ENCODE measurements at places on chromosomes 5 and 9.

DNA sequence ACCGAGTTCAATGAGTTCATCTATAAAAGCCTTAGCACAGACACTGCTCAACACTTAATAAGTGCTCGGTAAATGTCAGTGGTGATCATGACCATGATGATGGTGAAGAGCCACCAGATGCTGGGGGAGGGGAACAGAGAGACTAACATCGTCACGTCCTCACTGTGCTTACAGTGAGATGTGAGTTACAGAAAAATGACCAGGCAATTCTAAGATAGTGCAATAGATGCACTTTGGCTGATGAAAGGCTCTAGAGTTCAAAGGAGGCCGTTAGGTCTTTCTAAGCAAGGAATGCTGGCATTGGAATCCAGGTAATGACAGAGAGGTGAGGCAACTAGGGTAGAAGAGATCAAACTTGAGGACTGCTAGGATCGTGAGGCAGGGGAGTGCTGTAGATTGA, 36.7 kb downstream of the ARL15 start:
- ATAC-seq = no peak

- no peak for ATAC-seq
These were observed 3.9 kb downstream of the FNIP1 start for GRCh38 chr5:131792896-131793295.

- no peak for ATAC-seq
These were observed 153.5 kb upstream of the STK32A start for GRCh38 chr5:147081311-147081764.

DNA sequence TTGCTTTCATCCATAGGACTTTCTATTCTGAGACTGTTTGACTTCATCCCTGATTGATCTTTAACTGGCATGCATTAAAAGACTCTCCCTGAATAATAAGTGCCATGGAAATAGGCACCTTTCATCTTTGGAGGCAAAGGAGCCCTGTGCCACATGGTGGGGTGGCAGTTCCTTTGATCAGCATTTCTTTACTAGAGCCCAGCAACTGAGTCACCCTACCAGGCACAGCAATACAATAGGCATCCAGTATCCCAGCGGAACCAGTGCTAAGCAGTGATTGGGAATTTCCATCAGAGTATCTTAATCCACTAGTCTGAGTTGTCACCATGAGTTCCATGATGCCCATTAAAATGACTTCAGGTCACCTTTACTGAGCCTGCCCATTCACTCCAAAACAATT, 476.1 kb upstream of the MPDZ start:
- no peak for ATAC-seq

DNA sequence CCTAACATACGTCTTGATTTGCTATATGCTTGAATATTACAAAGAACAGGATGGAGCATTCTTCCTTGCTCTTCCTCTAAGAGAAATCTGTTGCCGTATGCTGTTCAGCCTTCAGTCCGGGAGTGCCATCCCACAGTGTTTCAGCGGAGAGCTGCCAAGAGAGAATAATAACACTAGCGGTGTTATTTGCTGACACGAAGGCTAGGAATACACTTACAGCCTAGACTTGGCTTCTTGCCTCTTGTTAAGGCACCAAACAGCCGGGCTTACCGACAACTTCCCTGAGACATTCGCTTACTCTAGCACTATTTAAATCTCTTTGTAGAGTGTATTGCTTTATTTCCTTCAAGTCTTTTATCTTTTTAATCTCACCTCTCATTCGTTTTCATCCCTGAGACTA, 31.4 kb downstream of the KCTD16 start:
- no peak for ATAC-seq

- ATAC-seq = no peak
These were observed 47.2 kb upstream of the LIFR start for GRCh38 chr5:38603691-38604090.

DNA sequence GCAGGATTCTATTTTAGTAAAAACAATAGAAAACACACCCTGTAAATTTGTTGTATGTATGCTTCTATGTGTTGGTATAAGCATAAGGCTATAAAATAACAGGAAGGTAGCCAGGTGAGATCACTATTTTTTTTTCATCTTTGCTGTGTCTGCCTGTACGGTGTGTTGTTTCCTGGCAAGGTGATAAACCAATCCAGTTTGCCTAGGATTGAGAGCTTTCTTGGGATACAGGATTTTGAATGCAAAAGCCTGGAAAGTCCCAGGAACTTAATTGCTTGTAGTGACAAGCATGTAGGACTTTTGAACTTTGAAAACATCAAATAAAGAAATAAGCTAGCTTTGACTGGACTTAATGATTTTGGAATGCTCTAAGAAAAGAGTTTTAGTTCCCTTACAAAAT, 83.3 kb upstream of the RORB start:
- no peak for ATAC-seq

DNA sequence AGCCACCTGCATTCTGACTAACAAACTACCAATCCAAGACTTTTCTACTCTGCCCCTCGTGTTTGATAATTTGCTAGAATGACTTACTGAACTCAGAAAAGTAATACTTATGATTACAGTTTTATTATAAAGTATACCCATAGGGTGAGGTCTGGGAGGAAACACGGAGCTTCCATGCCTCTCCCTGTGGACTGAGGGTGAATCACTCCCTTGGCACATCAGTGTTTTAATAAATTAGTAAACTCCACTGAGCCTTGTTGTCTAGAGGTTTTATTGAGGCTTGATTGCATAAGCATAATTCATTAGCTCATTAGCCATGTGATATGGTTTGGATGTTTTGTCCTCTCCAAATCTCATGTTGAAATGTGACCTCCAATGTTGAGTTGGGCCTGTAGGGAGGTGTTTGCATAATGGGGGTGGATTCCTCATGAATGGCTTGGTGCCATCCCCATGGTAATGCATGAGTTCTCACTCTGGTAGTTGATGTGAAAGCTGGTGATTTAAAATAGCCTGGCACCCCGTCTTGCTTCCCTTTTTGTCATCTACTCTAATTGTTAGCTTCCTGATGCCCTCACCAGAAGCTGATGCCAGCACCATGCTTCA, 233.6 kb upstream of the TRPC7 start:
- ATAC-seq = no peak

- peak; percentile 53 for ATAC-seq
These were observed 8.2 kb downstream of the COL27A1 start for GRCh38 chr9:114163517-114163951.

DNA sequence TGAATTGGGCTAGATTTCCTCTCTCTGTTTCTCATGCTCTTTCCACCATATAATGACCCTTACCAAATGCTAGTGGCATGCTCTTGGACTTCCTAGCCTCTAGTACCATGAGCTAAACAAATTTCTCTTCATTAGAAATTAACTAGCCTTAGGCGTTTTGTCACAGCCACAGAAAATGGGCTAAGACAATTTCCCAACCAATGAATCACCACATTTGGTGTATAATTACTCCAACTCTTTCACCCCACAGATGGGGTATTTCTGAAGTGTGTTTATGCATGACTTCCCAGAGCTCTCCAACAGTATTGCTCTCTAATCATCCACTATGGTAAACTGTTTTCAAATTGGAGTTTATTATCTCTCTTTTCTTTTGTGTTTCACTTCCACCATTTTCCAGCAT, 1041.1 kb upstream of the COX7C start:
- no peak for ATAC-seq

- ATAC-seq = no peak
These were observed 17.4 kb upstream of the SH3TC2 start for GRCh38 chr5:149080294-149080693.

DNA sequence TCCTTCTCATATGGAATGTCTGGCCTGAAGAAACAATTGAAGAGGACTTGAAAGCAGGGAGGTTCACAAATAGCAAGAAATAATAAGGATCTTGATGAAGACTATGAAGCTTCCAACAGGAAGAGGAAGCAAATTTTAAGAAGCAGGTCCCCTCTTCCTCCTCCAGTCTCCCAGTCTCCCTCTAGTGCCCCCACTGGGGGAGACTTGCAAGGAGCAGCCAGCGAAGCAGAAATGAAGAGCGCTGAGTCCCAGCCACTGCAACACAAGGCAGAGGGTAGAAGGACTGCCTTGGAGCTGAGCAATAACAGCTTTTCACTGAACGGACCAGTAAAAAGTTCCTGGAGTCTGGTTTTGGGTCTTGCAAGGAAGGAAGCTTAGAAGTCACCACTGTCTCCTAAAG, 32.6 kb upstream of the ACO1 start:
- no peak for ATAC-seq

DNA sequence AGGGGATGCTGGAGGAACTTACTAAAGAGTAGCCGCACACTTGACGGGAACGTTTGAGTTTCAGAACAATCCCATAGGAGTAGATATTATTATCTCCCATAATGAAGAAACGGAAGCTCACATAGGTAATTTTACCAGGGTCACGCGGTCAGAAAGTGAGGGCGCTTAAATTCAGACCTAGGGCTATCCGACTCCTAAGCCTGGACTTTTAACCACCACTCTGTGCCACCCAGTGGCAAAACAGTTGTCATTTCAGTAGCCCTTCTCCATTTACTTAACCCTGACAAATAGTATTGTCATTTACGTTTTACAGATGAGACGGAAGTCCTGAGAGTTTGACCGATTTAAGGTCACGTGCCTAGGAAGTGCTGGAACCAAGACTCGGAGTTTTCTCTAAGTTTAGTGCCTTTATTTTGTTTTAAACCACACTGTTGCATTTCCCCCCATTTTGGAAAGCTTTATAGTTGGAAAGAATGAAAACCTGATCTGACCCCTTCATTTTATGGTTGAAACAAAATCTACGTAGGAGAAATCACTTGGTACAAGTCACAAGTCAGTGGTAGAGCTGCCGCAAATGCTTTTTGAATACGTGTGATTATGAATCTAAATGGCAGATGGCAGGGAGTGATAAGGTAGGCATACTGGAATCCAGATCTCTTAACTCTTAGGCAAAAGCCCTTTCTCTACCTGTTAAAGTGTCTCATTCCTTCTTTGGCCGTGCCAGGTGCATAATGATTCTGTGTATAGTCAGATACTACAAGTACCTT, 650 bp downstream of the MRRF start:
- peak; percentile 56 for ATAC-seq

- no peak for ATAC-seq
These were observed 40.0 kb upstream of the C5orf58 start for GRCh38 chr5:170192829-170193228.
